Midbrain (tissue), 1 donor: ENCODE measurements at places on chromosomes 7 and 10.

GRCh38 chr7:71019706-71020105 lies 112.2 kb upstream of the GALNT17 start:
- no peak for DNase-seq

GRCh38 chr10:86961481-86962091 lies 3.2 kb downstream of the SNCG start:
- no peak for DNase-seq

DNA sequence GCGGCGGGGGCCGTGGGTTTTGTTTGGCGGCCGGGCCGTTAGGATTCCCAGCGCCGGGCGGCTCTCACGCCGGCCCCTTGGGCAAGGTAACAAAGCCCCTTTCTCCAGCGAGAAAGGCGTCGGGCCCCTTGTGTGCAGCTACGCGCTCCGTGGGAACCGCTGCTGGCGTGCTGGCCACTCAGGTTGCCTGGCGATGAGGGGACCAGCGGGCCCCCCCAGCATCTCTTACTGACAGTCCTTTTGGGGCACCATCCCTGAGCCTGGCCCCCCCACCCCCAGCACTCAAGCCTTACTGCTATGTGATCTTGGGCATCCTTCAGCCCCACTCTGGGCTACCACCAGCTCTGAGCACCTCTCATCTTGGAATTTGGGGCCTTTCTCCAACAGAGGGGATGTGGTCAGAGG lies 1.8 kb downstream of the LFNG start:
- DNase-seq = peak; percentile 9

DNA sequence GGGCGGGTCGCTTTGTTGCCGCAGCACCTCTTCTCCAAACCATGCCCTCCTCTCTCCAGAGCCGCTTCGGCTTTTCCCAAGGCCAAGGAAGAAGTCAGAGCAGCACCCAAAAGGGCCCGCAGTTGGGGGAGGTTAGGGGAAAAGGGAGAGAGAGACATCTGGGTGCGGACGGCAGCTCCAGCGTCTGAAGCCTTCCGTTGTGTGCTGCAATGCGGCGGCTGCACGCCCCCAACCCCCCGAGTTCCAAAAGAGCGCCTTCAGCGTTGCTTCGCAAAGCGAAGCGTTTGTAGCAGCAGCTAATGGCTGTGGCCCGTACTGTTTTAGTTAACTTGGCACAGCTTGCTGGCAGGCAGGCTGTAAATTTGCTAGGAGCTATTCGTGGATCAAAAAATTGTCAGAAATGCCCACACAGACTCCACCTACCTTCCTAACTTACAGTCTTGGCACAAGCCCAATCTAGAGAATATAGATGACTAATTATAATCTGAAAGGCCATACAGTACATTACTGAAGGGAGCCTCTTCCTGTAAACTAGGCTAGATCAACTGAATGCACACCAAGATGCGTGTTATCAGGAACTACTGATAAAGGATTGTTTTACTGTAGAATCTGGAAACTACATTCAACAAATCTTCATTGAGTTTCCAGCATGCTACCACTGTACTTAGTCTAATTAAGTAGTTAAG lies 1.1 kb upstream of the KBTBD2 start:
- peak; percentile 63 for DNase-seq

GRCh38 chr7:20741801-20742200 lies 44.9 kb downstream of the SP8 start:
- no peak for DNase-seq

DNA sequence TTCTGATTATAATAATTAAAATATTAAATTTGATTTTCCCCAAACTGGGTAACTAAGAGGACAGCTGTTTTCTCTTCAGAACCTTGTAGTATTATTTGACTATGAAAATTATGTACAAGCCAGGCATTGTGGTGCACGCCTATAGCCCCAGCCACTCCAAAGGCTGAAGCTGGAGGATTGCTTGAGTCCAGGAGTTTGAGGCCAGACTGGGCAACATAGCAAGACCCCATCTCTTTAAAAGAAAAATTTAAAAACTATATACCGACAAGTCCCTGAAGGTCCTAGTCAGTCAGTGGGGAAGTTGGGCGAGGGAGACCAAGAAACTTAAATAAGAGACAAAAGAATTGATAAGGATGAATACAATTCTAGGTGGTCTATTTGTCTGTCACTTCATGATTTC lies 27.1 kb upstream of the UBE2D1 start:
- no peak for DNase-seq

DNA sequence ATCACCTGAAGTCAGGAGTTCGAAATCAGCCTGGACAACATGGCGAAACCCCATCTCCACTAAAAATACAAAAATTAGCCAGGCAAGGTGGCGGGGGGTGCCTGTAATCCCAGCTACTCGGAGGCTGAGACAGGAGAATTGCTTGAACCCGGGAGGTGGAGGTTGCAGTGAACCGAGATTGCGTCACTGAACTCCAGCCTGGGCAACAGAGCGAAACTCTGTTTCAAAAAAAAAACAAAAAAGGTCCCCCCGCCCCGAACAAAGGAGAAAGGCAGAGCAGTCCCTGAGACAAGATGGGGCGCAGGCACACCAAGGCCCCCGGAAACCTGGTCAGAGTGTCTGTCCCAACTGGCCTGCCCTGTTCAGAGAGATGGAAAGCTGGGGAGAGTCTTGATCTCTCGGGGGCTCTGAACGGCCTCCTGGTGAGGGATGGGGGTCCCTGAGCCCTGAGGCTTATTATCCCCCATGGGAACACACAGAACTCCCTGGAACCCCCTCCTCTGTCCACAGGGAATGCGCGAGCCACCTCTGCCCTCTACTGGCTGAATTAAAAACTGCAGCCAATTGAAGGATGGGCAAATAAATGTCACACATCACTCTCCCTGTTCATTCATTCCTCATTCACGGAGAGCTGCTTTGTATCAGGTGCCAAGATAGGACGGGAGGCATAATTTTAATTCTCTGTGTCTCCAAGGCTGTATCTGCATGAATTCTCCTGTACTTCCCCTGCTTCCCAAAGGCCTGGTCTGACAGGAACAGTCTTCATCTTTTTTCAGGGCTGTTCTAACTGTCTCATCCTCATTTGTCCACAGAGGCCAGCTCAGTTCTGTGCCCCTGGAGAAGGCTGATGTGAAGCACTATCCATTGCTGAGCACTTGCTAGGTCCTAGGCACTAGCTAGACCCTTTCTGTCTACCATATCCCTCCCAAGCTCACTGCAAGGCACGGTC lies 28.9 kb downstream of the MAT1A start:
- DNase-seq = no peak

DNA sequence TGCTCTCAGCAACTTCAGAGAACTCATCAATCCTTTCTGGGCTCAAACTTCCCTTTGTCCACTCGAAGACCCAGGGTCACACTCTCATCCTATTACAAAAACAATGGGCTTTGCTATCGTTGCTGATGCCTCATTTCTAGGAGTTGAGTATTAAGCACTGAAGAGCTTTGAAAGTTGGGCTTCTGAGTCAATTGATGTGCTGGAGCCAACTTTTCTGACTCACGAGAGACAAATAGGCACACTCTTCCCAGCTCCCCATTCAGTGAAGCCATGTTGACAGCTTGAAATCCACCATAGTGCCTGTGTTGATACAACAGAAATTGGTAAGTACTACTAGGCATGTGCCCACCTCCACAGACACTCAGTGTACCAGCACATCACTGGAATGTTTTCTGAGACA lies 97.5 kb upstream of the PRSS58 start:
- no peak for DNase-seq

- no peak for DNase-seq
These were observed 35.2 kb downstream of the GBF1 start for GRCh38 chr10:102280397-102281101.

- DNase-seq = no peak
These were observed 28.8 kb upstream of the CTBP2 start for GRCh38 chr10:125189162-125189561.

- no peak for DNase-seq
These were observed 33.8 kb downstream of the NACAD start for GRCh38 chr7:45055016-45055415.

- no peak for DNase-seq
These were observed 190.4 kb downstream of the SKIDA1 start for GRCh38 chr10:21334891-21335696.

DNA sequence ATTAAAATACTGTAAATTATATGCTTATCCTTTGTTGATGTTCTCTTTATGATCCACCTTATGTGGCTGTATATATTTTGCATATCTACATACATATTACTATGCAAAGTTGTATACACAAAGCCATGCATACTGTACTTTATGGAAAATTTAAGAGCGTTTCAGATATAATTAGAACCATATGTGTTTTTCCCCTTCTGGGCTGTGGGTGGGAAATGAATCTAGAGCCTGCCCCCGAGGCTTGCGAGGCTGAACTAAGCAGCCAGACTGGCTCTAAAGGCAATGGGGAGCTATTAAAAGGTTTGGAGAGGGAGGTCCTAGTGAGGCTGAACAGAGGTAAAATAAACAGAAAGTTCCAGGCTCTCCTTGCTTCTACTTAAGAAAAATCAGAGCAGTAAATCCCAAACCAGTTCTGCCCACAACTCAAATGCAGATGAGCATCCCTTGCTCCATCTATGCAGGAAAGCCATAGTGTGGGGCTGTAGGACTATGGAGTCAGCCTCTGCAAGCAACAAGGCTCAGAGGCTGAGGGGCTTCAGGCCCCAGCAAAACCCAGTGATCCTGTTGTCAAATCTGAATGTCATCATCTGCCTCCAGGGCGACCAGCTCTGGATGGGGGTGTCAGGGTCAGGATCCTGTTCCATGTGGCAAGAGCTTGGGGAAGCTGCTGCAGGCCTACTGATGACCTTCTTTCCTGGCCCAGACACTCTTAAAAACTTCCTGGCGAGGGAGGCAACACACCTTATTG lies 14.1 kb upstream of the DDIT4 start:
- peak; percentile 35 for DNase-seq
